ENCODE measurements at places on chromosomes 12 and 14.

DNA sequence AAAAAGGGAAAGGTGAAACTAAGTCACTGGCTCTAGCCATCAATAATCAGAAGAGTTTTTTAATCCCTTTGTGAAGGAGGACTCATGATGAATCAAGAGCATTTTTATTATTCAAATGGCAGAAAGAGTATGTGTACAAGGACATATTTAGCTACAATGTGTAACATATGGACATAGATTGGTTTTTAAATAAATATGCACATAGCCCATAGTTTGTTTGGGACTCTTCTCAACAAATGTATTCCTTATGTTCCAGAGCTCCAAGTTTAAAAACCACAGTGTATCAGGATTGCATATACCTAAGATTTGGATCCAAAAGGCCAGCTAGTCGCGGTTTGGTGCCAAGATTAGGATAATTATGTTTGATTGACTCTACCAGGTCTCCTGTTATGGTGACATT, 104.2 kb downstream of the C12orf50 start:
- no peak for DNase-seq

DNA sequence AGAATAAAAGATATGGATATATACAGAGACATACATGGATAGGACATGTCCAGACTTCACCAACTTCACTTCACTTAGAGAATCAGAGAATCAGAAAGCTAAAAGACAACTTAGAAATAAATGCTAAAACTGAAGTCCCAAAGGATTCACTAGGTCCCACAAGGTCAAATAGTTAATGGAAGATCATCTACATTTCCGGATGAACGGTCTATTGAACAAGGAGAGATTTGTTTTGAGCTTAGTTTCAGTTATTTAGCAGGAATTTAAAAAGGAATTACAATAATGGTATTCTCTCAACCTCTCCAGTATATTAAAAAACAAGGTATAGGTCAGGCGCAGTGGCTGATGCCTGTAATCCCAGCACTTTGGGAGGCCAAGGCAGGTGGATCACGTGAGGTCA, 187.0 kb downstream of the MED13L start:
- DNase-seq: no peak

DNA sequence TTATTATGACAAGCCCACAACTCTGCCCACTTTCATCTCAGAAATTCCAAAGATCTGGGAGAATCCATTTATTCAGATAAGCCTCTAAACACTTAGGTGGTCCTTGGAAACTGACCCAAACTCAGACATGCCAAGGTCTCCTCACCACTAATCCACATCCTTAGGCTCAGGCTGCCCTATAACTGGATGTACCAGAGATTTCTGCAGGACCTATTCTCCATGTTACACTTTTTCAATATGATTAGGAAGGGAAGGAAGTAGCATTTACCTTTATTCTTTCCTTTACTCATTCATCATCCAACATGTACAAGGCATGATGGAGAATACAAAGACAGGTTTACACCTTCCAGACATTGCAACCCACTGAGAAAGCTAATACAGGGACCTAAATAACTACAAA, 145.9 kb upstream of the BMP4 start:
- DNase-seq: no peak

GRCh38 chr14:54935958-54936357, 33.3 kb upstream of the GCH1 start:
- no peak for DNase-seq

- no peak for DNase-seq
These were observed 157.6 kb upstream of the TMTC2 start for GRCh38 chr12:82529101-82529500.

GRCh38 chr12:104694161-104694560, 237.4 kb downstream of the CHST11 start:
- DNase-seq: no peak
